ENCODE measurements at places on chromosomes 4 and X. TPM values are rescaled to one million over a fixed set of nuclear protein-coding genes. Genes with fewer than 3 reads are reported as not detected.

- peak; percentile 91 for DNase-seq
Observed at GRCh38 chrX:147911192-147912022, at the start of gene FMR1. Gene FMR1 (plus strand): TSS chrX:147911919. CDS start chrX:147912180, 261 bp downstream.

- no peak for DNase-seq
Observed at GRCh38 chr4:181582595-181582994, 660.6 kb upstream of the TENM3 start.

GRCh38 chrX:86830685-86831084 is 682.4 kb downstream of the DACH2 start:
- no peak for DNase-seq

FAM236C gene
- polyA plus RNA-seq = not detected
